ENCODE measurements at places on chromosomes 6 and 20. TPM values are rescaled to one million over a fixed set of nuclear protein-coding genes. Genes with fewer than 3 reads are reported as not detected.

TSBP1 gene
- not detected for total RNA-seq

- H3K4me3 ChIP-seq, result no peak overlapping the region
- H3K4me1 ChIP-seq, result peaks cover 59% of the 10 kb centered on the region
- no peaks in the 10 kb centered on the region for H3K36me3 ChIP-seq
- DNase-seq, result no peak
- H3K27me3 ChIP-seq, result no peaks in the 10 kb centered on the region
These were observed 21.9 kb downstream of the ATXN1 start for GRCh38 chr6:16739329-16739801.

DNA sequence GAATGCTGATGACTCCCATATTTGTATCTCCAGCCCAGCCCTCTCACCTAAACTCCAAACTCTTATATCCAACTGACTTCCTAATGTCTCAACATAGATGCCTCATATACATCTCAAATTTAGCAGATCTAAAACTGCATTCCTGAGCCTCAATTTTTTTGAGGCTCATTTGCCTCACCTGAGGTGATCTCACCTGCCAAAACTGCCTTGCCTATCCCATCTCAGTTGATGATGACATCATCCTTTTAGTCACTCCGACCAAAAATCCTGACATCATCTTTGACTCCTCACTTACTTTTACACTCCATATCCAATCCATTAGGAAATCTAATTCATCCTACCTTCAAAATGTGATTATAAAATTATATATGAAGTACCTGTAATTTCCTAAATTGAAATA lies 25.6 kb upstream of the SLPI start:
- H3K27ac ChIP-seq, result no peak overlapping the region
- H3K4me1 ChIP-seq, result no peaks in the 10 kb centered on the region
- H3K36me3 ChIP-seq, result no peaks in the 10 kb centered on the region
- H3K27me3 ChIP-seq, result no peaks in the 10 kb centered on the region

MUC21 gene
- total RNA-seq, result not detected

DNA sequence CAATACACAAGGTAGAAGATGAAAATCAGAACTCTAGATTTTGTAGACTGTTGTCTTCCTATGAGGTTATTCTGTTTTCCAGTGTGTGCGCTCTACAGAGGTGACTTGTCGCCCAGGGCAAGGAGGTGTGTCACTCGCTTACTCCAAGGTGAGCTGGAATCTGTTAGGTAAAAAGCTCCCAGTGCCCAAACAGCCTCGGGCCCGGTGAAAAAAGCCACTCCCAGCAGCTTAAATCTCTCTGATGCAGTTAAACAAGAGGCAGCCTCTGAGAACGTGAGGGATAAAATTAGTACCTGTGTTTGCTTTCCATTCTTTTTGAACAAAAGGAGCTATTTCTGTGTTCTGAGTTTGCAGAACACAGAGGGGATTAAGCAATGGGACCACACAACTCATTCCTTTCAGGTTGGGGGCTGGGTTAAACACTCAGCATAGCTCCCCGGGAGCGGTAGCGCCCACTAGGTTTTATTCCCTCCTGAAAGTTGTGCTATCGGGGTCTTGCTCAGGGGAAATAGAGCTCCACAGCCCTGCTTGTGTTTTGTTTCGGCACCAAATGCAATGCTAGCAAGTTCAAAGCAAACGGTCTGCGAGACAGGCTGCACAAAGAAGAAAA lies 181.2 kb downstream of the FOXA2 start:
- no peak for DNase-seq
- H3K4me1 ChIP-seq, result no peaks in the 10 kb centered on the region
- H3K4me3 ChIP-seq, result peak overlapping the region; percentile 6
- H3K36me3 ChIP-seq, result no peaks in the 10 kb centered on the region
- H3K27ac ChIP-seq, result no peak overlapping the region

NAPB gene
- total RNA-seq, result 4.8 TPM

ZNF512B gene
- total RNA-seq, result 8.3 TPM

GRCh38 chr6:3627501-3627900 lies 124.0 kb downstream of the PXDC1 start:
- H3K27ac ChIP-seq, result no peak overlapping the region
- H3K4me1 ChIP-seq, result no peaks in the 10 kb centered on the region
- DNase-seq, result no peak
- no peak overlapping the region for H3K4me3 ChIP-seq
- no peaks in the 10 kb centered on the region for H3K36me3 ChIP-seq

DNA sequence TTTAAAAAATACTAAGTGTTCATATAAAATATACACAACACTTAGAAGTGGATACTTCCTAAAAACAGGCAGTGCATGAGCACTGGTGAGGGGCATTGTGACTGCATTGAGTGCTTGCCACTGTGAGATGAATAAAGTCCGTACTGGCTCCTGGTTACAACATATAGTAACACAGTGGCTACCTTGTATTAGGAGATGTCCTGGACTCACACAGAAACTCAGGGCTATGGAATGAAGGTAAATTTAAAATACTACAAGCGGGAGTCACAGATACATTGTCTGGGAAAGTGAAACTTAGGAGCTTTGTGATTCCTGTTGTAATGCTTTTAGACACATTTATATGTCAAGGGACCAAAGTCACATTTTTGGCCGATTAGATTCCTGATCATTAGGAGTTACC lies 36.5 kb upstream of the HLA-G start:
- H3K27ac ChIP-seq, result no peak overlapping the region
- H3K4me1 ChIP-seq, result no peaks in the 10 kb centered on the region
- H3K4me3 ChIP-seq, result no peak overlapping the region

- no peak for DNase-seq
- H3K36me3 ChIP-seq, result no peaks in the 10 kb centered on the region
- no peak overlapping the region for H3K27ac ChIP-seq
These were observed 66.5 kb upstream of the SLC35F1 start for GRCh38 chr6:117840541-117840983.

NKAPL gene
- 5.1 TPM for total RNA-seq

CAGE1 gene
- not detected for total RNA-seq

- peaks cover 9% of the 10 kb centered on the region for H3K4me1 ChIP-seq
- H3K4me3 ChIP-seq, result no peak overlapping the region
- DNase-seq, result peak; percentile 11
- no peaks in the 10 kb centered on the region for H3K36me3 ChIP-seq
These were observed 123.6 kb downstream of the CDC5L start for GRCh38 chr6:44511126-44511525.

DNA sequence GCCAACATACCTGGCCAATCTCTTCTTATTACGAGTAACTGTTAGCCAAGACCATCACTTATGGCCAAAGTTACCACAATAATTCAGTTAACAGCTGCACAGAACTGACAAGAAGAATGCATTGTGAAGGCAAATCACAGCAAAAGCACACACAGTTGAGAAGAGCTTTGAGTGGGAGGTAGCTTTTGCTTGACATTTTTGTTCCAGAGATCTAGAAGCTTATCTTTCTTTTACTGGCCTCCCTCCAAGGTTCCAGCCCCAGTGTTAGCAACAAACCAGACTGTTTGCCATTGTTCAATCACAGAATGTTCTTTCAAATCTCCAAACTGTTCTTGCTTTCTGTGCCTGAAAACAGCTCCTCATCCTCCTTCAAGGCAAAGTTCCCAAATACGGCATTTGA lies 35.9 kb upstream of the IRAK1BP1 start:
- no peaks in the 10 kb centered on the region for H3K36me3 ChIP-seq
- H3K4me1 ChIP-seq, result no peaks in the 10 kb centered on the region
- H3K27me3 ChIP-seq, result no peaks in the 10 kb centered on the region
- DNase-seq, result no peak

DNA sequence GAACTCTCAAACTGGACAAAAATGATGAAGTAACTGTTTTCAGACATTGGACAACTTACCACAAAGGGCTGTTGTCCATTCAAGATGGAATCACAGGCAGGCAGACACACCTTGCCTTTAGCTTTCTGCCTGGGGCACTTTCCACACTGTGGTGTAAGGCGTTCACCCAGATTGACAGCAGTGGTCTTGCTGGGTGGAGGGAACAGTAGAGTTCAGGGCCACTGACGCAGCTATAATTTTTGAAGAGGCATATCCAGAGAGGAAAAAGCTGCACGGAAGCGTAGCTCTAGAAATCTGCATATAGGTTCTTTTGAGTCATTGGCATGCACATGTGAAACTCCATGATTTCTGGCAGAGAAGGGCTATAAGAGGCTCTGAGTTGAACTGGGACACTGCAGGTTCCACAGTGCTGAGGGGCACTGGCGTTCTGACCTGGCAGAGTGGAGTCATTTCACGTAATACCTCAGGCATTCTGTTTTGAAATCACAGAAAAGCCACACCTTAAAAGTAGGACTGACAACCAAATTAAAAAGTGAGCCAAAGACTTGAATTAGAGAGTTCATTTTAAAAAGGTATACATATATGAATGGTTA lies 105.0 kb upstream of the EDN1 start:
- no peak for DNase-seq
- no peaks in the 10 kb centered on the region for H3K4me1 ChIP-seq
- H3K4me3 ChIP-seq, result no peak overlapping the region
- no peak overlapping the region for H3K27ac ChIP-seq

MOG gene
- total RNA-seq, result 0.16 TPM

GRCh38 chr20:52083627-52084232 lies 107.8 kb downstream of the ZFP64 start:
- no peaks in the 10 kb centered on the region for H3K36me3 ChIP-seq
- DNase-seq, result peak; percentile 64
- no peak overlapping the region for H3K4me3 ChIP-seq

TTLL9 gene
- not detected for total RNA-seq

ABHD16B gene
- not detected for total RNA-seq

SCRT2 gene
- total RNA-seq, result not detected

DNA sequence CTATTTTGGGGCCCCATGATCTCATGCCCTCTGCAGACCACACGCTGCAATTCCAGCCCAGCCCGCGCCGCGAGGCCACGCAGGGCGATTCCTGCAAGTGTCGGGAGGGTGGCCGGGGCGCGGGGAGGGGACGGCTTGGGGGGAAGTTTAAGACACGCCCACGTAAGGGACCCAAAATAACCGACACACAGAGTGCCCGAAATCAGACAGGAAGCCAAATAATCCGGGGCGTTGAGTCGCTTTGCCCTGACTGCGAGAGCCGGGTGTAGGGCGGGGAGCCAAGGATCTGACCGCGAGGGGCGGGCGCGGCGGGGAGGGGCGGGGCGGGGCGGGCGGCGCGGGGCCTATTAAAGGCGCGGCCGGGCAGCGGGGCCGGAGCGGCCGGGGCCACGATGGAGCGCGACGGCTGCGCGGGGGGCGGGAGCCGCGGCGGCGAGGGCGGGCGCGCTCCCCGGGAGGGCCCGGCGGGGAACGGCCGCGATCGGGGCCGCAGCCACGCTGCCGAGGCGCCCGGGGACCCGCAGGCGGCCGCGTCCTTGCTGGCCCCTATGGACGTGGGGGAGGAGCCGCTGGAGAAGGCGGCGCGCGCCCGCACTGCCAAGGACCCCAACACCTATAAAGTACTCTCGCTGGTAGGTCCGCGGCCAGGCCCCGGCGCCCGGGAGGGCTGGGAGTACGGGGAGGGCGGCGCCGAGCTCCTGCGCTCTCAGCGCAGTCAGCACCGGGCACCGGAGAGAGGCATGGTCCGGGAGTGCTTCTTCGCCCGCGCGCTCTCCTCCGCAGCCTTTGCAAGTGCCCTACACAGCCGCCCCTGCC lies at the start of gene ENPP1:
TSS of gene ENPP1 (plus strand) at position 377 of the 816 bp plus-strand sequence. CDS start at position 393, 16 bp downstream.
- no peaks in the 10 kb centered on the region for H3K36me3 ChIP-seq
- peak; percentile 78 for DNase-seq
- H3K27me3 ChIP-seq, result no peaks in the 10 kb centered on the region
- H3K4me1 ChIP-seq, result peaks cover 12% of the 10 kb centered on the region
- H3K27ac ChIP-seq, result peak within 1 kb of the TSS; percentile 72
- peak within 1 kb of the TSS; percentile 73 for H3K4me3 ChIP-seq

DNA sequence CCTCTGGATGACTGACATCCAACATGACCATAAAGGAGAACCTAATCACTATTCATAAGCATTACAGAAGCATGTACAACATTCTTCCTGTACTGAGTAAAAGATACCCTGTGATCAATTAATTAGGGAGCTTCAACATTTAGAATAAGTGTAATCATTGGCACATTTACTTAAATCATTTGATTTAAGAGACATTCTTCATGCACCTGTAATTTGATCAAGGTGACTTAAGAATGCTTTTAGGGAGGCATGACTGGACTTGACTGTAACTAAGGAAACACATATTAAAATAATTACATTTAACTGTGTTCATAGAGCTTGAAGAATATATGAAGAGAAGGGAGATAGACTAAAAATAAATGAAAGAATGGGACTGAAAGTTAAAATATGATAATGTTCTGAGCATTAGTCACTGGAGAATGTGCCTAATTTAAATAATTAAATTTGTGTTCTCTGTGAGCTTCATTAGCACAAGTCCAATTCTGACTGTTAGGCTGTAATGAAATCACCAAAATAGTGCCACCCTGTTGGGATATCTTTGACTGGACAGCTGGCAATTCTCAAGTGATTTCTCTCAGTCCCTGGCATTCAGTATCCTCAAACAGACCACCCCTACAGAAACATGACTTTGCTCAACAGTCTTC lies 295.5 kb upstream of the ADGRB3 start:
- H3K36me3 ChIP-seq, result no peaks in the 10 kb centered on the region
- no peak overlapping the region for H3K27ac ChIP-seq
- H3K27me3 ChIP-seq, result no peaks in the 10 kb centered on the region
- H3K4me3 ChIP-seq, result no peak overlapping the region
- no peaks in the 10 kb centered on the region for H3K4me1 ChIP-seq

GRCh38 chr6:169577974-169578373 lies 123.9 kb downstream of the WDR27 start:
- no peak overlapping the region for H3K4me3 ChIP-seq
- H3K27me3 ChIP-seq, result no peaks in the 10 kb centered on the region
